ENCODE measurements at places on chromosomes 11 and 22.

DNA sequence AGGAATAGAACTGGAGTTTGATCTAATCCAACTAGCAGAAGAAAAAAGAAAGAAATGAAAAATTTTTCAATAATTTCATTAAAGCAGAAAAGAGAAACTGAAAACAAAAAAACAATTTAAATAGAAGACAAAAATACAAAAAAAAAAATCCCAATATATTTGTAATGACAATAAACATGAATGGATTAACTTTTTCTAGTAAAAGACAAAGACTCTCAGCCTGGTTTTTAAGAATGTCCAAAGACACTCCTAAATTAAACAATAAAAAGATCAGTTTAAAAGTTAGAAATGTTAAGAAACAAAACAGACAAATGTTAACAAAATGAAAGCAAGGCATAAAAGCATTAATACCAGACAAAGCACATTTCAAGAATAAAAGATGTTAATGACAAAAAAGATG, 50.3 kb upstream of the ME3 start:
- DNase-seq = no peak

DNA sequence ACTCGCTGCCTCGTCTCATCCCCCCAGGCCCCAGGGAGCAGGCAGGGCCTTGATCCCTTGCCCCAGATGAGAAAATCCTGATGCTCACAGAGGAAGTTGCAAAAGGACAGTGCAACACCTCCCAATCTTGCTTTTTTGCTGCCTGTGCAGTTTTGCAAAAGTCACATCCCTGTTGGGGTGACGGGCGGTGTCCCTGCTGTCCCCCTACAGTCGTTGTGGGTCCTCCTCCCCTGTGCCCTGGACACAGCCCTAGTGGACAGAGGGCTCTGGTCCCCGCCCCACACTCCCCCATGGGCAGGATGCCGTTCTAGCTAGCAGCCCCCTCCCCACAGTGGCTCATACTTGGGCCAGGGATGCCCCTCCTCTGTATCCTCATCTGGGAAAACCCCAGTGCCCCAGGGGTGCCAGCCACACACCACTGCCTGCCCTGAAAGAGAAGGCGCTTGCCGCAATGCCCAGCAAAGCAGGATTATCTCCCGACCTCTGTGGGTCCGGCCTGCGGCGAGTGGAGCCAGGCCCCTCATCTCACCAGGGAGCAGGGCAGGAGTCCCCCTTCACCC, 18.4 kb upstream of the CTSD start:
- no peak for DNase-seq

GRCh38 chr22:28710576-28711191, 30.9 kb downstream of the CHEK2 start:
- no peak for DNase-seq

DNA sequence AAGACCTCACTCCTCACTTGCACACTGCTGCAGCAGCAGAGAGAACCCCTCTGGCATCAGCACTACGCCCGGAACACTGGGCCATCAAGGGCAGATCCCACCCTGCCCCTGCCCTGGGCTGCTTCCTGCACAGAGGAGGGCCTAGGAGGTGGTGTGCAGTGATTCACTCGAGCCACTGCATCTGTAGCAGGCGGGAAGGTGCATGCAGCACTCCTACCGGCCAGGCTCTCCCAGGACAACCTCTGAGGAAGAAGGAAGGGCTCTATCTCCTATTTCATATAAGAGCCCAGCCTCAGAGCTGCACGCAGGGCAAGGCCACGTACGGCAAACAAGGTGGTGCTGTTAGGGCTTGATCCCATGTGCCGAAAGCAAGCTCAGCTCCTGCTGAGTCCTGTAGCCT, 14.2 kb downstream of the RANGAP1 start:
- DNase-seq = no peak

GRCh38 chr11:77127235-77127911, 673 bp upstream of the MYO7A start:
- DNase-seq = peak; percentile 43

DNA sequence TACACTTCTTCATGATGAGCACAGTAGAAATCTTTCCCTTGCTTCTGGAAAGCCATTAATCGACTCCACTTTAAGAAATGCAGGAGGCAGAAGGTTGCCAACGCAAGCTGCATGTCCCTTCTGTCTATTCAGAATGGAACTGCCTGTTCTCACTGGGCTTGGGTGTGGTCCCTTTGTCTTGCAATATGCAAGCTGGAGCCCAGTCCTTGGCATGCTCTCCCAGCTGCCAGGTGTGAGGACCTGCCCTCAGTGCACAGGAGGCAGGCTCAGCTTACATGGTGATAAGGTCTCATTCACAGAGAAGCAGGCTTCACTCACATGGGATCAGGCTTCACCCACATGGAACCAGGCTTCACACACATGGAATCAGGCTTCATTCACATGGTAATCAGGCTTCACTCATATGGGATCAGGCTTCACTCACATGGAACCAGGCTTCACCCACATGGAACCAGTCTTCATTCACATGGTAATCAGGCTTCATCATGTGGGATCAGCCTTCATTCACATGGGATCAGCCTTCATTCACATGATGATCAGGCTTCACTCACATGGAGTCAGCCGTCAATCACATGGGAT, 59.2 kb upstream of the USP47 start:
- no peak for DNase-seq

GRCh38 chr22:38454353-38455075, 485 bp downstream of the KCNJ4 start:
- no peak for DNase-seq

DNA sequence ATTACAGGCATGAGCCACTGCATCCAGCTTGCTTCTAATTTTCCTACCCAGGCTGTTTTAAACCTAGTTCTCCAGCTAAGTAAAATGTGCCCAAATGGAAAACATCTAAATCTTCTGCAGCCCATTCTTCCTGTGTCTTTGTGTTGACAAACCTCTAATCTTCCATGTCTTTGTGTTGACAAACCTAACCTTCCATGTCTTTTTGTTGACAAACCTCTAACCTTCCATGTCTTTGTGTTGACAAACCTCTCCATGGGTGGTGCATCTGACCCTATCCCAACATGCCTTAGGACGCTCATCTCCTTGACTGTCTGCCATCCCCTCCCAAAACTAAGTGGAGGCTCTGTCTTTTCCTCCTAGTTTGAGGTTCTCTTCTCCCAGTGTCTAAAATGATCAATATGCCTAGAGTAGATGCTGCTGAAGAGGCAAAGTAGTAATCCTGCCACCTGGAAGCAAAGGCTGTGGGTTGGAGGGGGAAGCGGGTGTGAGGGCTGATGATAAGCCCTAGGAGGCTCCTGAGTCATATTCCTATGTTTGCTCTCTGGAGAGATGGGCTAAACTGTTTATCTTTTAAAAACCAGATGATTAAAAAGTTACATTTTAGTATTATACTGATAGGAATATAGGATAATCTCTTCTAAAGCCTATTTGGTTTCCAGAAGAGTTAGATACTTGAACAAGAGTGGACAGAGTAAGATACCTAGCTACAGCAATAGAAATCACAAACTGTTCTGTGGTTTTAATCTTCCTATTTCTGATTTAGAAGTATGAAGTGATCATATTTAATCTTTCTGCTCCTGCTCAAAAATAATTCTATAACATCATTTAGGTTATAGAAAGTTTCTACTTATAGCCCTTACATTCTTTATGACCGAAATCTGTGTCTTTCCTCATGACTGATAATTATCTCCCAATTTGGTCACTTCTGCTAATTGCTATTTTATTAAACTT, 7.9 kb downstream of the FEN1 start:
- DNase-seq = no peak

- no peak for DNase-seq
These were observed 398 bp upstream of the FAM89B start for GRCh38 chr11:65571940-65572339.

DNA sequence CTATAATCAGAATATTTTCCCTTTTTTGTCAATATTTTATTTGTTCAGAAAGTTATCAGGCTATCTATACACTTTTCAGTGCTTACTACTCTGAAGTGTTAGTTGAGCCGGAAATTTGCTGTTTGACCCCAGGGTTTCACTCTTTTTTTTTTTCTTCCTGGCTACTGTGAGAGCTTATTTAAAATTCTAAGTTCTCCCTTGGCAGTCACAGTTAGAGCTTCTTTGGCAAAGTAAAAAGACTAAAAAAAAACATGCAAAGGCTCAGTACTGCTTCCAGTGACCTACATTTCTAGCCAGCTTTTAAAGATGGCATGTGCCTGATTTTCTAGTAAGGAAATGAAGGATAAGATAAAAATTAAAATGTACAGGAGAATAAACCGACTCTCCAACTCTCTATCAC, 48.4 kb downstream of the ELP4 start:
- no peak for DNase-seq

- DNase-seq = peak; percentile 15
These were observed 40.0 kb downstream of the TPCN2 start for GRCh38 chr11:69088676-69089146.

DNA sequence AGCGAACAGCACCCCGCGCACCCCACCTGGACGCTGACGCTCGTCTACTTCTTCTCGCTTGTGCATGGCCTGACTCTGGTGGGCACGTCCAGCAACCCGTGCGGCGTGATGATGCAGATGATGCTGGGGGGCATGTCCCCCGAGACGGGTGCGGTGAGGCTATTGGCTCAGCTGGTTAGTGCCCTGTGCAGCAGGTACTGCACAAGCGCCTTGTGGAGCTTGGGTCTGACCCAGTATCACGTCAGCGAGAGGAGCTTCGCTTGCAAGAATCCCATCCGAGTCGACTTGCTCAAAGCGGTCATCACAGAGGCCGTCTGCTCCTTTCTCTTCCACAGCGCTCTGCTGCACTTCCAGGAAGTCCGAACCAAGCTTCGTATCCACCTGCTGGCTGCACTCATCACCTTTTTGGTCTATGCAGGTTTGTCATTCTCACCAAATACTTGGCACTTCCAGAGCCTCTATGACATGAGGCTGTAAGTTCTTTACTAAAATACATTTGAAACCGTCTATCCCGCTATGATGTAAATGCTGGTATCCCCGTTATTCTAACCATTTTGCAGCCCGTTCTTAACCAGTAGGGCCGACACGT, 535 bp downstream of the AQP11 start:
- DNase-seq = peak; percentile 6

- no peak for DNase-seq
These were observed 388.8 kb upstream of the B3GAT1 start for GRCh38 chr11:134800826-134801225.

- no peak for DNase-seq
These were observed 19.1 kb upstream of the USP18 start for GRCh38 chr22:18130699-18131429.

DNA sequence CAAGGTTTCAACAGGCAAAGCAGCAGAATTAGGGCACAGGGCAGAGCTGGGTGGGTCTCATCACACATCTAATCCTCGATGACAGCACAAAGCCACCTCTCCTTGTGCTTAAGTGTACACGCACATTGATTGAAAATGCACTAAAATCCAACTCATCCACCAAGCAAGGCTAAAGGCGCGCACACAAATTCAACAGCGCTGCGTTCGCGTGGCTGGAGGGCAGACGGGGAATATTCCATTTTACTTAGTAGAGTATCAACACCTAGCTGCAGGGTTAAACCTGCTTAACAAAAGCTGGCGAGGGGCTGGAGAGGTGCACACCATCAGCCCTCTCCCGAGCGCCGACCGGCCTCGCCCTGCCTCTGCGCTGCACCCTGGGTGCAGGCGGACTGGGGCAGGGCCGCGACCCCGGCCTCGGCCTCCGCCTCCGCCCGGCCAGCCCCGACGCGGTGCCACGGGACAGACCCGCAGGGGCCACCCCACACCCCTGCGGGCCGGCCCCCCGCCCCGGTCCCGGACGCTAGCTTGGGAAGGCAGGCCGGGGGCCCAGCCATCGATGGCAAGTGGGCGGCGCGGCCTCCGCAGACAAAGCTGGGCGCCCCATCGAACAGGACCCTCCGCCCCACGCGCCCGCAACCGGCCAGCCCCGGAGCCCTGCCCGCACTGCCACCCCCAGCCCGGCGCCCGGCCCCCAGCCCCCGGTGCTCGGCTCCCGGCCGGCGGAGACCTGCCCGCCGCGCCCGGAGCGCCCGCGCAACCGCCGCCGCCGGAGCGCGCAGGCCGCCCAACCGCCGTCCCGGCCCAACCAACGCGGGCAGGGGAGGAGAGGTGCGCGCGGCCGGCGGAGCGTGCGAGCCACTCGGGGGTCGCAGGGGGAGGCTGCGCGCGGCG, 929 bp downstream of the PRDM10 start:
- DNase-seq = no peak

DNA sequence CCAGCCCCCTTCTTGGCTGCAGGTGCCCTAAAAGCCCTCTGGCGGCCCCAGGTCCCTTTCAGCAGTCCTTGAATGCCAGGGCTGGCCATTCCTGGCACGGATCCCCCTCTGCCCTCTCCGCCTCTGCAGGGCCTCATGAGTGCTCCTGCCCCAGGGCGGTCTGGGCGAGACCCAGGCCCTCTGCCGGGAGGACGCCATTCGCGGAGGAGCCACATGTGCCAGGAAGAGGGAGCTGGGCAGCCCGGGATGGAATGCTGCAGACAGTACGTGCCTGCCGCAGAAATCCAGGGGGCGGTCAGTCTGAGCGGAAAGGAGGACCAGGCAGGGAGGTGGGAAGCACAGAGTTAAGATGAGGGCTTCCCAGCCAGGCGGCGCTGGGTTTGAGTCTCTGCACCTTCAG, 2.8 kb downstream of the CABP7 start:
- DNase-seq = no peak

GRCh38 chr11:66341502-66342126, 3.3 kb downstream of the BRMS1 start:
- no peak for DNase-seq

DNA sequence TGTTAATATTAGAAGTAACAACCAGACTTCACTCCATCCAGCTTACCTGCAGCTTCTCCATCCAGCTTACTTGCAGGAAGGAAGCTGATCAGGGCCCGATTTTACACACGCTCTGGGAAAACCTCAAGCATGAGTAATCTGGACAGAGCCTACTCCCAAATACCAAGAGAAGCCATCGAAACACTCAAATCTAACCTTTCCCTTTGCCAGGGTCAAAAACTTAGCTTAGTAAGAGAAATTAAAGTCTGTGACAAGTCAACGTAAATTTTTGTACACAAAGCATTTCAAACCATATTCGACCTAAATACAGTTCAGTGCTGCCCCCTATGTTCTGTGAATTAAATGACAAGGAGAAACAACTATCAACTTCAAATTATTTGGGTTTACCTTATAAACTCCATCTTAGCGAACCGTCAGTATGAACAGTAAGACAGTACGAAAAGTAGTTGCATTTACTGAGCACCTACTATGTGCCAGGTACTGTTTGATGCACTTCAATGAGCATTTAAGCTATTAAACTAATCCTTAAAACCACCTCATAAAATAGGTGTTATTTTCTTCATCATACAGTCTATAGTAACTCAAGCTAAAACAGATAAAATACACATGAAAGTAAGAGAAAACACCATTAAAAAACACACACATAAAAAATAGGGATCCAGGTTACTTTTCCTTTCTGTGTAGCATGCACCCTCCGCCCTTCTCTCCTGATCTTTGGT, 36.9 kb downstream of the ARFGAP3 start:
- no peak for DNase-seq

DNA sequence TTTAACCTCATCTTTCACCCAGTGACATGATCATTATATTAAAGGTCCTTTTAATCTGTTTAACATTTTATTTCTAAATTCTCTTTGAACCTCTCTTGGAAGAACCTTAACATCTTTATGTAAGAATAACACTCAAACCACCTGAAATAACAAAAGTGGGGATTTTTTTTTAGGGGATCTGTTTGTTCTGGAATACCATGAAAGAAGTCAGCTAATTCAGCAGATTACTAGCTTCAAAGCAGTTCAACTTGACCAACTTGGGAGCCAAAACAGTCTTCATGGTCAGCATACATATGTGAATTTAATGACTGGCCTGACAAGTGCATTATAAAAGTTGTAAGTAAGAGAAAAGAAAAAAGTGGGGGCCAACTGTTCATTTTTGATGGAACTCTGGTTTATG, 52.3 kb downstream of the CCDC34 start:
- DNase-seq = no peak

Data from stimulated activated CD8-positive, alpha-beta memory T cell treated with anti-CD3 and anti-CD28 coated beads, Interleukin-7, amount 100 ng/mL, for 4 hours (primary cell).